GOT3 (cell line): ENCODE measurements at places on chromosomes 2 and 18.

- DNase-seq, result no peak
These were observed 192.1 kb downstream of the ARHGAP28 start for GRCh38 chr18:6921571-6921970.

GRCh38 chr2:20012282-20013125 lies at the start of gene MATN3:
Gene MATN3 (minus strand): TSS chr2:20012668. CDS start chr2:20012631, 37 bp downstream.
- no peak for DNase-seq

GRCh38 chr18:24585996-24586566 lies 125.6 kb downstream of the HRH4 start:
- no peak for DNase-seq

DNA sequence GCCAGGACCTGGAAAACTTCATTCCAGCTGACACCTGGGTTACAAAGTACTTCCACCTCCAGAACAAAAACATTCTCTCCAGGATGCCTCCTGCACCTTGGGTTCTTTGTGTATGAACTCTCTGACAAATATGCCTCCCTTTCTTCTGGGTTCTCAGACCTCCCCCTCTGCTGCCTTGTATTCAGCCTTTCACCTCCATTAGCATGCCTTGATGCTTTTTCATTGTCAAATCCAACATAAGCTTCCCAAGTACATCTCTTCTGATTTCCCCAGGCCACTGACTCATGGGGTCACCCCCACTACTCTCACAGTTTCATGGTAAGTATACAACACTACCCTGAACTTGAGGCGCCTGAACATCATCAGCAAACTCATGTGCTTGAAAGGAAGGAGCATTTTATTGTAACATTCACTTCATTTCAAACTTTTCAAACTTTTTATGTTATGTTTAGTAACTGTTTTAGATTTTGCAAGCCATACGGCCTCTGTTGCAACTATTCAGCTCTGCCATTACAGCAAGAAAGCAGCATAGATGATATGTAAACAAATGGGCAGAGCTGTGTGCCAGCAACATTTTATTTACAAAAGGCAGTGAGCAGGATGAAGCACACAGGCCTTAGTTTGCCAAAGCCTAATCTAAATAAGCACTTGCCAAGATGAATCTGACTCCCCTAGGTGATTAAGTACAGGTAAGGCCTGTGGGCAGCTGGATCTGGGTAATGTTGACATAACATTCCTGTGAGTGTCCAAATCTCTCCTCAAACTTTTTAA lies 32.5 kb upstream of the MRPS9 start:
- no peak for DNase-seq

DNA sequence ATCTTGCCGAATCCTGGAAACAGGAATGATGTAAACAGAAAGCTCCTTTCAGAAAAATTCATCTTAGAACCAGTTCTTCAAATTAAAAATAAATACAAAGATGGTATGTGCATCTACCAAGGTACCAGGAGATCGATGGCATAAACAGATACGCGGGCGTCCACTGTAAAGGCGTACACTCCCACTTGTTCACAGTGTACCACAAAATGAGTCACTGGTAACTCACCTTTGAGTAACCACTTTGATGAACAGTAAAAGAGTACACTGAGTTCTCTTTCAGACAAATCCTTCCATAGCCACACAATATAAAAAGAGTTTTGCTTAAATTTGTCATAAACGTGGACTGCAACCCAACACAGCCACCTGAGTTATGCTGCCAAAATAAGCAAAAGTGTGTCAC lies 128.3 kb downstream of the DNER start:
- no peak for DNase-seq

DNA sequence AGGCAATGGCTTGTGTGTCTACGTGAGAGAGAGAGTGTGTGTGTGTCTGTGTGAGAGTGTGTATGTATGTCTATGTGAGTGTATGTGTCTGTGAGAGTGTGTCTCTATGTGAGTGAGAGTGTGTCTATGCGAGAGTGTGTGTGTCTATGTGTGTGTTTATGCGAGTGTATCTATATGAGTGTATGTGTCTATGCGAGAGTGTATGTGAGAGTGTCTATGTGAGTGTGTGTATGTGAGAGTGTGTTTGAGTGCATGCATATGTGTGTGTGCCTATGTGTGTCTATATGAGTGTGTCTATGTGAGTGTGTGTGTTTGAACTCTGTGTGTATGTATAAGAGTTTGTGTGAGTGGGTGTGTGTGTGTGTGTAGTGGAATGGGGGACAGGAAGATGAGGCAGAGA lies 9.8 kb upstream of the GNLY start:
- no peak for DNase-seq
